ENCODE measurements at places on chromosomes 3 and 15.
A peak's percentile ranks its signal among the peaks of the same experiment; 100 is the strongest.

GRCh38 chr3:101732240-101732641 lies 7.8 kb downstream of the CEP97 start:
- DNase-seq: no peak

DNA sequence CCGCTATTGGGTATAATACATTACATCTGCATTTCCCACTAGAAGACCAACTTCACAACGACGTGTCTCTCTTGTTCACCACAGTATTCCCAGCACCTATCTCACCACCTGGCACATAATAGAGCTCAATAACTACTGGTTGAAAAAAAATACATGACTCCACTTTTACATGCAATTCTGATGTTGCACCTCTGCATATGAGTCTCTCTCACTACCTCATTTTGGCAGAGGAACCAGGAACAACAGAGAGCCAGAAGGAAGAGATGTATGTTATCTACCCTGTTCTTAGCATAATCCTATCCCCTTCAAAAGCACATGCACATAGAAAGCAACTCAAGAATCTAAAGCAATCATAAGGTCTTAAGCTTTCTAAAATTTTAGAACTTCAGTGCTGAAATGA lies 61.6 kb downstream of the SHQ1 start:
- DNase-seq: no peak

DNA sequence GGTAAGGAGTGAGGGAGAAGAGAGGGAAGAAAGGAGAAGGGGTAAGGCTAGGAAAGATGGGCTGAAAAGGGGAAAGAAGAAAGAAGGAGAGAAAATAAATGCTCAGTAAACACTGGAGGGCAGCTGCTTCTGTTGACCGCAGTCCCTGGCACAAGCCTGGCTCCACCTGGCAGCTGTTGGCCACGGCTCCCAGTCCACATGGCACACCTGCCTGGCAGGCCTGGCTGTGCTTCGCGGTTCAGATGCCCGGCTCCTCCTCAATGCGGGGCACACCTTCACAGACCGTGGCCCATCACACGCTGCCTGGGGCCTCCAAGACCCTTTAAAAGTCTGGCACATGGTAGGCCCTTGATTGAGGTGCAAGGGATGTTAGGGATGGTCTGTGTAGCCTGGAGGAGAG lies 516.8 kb upstream of the PROK2 start:
- DNase-seq: no peak

DNA sequence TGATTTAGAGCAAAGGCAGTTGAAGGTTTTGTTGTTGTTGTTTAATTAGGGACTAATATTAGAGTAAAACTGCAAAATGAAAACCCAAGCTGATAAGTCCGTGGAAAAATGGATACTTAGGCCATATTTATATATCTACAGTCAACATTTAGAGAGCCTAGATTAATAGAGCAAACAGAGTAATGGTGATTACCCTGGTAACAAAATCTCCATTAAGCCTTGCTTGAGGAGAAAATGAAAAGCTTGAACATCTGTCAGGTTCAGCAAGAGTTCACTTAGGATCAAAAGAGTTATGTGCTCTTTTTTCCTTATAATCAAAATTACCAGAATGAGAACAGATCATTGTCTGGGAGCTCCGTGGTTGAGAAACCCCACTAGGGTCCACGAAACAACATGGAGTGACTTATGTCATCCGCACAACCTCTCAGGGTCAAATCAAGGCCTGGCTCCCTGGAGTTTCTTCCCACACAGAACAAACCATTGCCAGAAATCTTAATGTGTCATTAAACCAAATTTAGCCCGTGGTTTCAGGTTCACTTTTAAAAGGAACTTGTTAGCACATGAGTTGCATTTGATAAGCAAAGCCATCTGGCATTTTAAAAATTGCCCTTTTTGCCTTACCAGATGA lies 381.2 kb downstream of the GABRB3 start:
- no peak for DNase-seq

GRCh38 chr3:186517218-186517617 lies 27.0 kb downstream of the CRYGS start:
- no peak for DNase-seq

DNA sequence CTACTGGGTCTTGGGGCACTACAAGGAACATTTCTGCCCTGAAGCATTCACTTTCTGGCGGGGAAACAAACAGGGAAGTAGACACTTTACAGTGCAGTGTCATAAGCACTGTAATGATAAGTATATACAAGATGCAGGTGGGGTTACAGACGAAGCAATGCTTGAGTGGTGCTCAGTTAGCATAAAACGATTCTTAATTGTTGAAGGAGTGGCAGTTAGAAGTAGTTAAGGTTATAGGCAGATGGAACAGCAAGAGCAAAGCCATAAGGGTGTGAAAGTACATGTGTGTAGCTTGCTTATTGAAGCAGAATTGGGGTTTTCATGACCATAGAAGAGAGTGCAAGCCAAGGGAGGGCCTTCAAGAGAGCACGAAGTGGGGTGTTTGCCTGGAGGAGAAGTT lies 46.2 kb downstream of the SLC25A26 start:
- DNase-seq: no peak

GRCh38 chr15:74614744-74615507 lies 710 bp upstream of the CLK3 start:
- peak; percentile 97 for DNase-seq

- DNase-seq: no peak
These were observed 238.1 kb upstream of the STT3B start for GRCh38 chr3:31294430-31295149.

DNA sequence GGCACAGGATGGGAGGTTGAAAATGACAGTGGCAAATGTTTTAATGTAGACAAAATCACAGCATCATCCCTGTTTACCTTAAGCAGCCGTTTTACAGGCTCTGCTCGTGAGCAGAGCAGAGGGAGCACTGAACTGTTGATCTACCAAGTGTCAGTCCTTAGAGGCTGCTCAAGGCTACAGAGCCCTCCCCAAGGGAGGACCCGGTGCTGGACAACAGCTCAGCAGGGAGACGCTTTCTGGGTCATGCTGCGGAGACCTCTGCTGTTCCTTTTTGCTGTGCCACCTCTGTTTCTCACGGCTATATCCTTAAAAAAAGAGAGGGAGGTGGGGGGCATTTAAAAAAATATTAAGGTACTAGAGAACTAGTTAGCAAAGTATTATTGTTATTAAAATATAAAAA lies 400.2 kb downstream of the GABRB3 start:
- DNase-seq: no peak

GRCh38 chr3:196533260-196533681 lies 18.1 kb upstream of the SMCO1 start:
- DNase-seq: no peak

DNA sequence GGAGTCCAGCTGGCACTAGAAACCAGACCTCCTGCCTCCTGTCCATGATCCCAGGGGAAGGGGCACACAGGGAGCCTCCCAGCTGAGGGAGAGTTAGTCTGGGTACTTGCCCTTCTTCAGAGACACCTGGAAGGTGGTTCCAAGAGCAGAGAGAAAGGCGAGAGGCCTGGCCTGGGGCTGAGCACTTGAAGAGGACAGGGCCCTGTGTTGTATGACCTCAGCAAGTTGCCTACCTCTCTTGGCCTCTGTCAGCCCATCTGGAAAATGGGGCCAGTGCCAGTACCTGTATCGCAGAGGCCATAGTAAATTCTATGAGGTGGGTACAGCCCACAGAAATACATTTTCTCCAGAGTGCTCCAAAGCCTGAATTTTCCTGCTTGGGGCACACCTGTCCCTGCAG lies 19.5 kb downstream of the PTH1R start:
- no peak for DNase-seq

- peak; percentile 59 for DNase-seq
These were observed 171.8 kb downstream of the WDR76 start for GRCh38 chr15:43998607-43999006.

GRCh38 chr3:99939876-99940275 lies 122.2 kb downstream of the CMSS1 start:
- no peak for DNase-seq

DNA sequence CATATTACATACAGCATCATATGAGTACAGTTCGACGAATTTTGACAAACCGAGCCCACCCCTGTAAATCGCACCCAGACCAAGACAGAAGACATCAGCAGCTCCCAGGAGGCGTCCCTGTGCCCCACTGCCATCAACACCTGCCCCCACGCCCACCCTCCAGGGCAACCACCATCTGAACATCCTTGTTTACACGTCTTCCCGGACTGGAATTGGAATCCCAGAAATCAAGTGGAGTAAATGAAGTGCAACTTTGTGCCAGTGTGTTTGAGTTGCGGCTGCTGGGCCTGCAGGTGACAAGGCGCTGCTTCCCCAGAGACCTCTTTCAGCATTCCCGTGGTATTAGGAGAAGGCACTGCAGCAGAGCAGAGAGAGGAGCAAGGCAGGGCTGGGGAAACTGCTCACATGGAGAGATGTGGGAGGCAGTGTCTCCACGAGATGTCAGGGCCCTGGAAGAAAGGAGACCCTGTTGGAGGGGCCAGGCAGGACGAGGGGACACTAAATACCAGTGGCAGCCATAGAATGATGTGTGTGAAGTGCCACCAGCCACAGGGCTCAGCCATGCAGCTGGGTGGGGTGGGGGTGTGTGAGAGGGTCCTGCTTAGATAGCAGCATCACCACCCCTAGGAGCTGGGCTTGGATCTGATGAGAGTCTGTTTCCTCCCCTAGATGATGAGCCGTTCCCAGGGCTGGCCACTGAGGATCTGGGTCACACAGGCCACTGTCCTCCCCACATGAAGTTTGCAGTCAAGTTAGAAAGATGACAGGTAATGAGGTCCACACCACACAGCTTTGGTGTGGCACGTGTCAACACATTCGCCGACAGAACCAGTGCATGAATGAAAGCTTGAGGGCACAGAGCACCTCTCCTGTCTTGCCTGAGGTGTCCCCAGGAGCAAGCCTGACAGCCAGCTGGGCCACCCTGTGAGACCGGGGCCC lies 33.4 kb upstream of the PCSK6 start:
- no peak for DNase-seq

GRCh38 chr3:49689046-49689907 lies at the start of the genes MST1 and RNF123:
TSS of gene MST1 (minus strand) at chr3:49689474. CDS start at chr3:49688691, 783 bp downstream.
TSS of gene RNF123 (plus strand) at chr3:49689557. CDS start at chr3:49691166, 1,609 bp downstream.
- peak; percentile 93 for DNase-seq

DNA sequence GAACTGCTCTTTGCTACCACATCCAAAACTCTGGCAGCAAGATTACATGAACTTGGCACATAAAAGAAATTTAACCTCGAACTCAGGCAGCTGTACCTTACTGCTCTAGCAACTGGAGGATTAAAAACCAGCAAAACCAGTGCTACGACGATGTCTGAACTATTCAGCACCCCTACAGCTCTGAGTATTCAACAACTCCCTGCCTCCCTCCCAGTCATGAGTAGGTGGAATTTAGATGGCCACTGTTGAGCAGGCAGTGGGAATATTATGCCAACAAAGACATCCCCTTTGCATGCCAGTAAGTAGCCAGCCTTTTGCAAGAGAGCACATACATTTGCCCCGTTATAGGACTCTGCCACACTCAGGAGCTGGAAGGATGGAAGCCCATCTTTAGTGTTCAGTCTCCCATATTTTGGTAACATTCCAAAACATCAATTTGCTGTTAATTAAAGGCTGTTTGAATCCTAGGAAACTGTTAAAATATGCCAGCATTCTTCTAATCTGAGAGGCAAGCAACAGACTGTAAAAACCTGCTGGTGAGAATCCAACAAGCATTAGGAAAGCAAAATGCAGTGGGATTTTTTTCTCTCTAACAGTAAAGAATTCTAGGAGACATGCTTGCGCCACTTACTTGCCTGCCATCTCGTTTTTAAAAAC lies 85.4 kb downstream of the ZNF385D start:
- peak; percentile 7 for DNase-seq

DNA sequence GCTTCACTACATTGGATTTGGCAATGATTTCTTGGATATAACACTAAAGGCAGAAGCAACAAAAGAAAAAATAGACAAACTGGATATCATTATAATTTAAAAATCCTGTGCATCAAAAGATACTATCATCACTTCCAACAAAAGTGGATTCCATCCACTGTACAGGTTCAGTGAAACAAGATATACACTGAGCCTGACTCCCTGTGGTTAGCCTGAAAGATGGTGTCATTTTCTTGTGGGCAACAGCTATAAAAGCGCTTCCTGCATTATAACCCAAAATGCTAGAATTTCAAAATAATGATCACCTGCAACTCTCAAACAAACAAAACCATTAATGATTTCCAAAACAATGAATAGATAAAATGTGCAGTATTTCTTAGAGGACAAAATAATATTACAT lies 39.6 kb upstream of the TBC1D23 start:
- DNase-seq: no peak

- DNase-seq: no peak
These were observed 101.9 kb downstream of the SOX14 start for GRCh38 chr3:137866001-137866400.

GRCh38 chr15:61444585-61444984 lies 215.5 kb upstream of the RORA start:
- no peak for DNase-seq

DNA sequence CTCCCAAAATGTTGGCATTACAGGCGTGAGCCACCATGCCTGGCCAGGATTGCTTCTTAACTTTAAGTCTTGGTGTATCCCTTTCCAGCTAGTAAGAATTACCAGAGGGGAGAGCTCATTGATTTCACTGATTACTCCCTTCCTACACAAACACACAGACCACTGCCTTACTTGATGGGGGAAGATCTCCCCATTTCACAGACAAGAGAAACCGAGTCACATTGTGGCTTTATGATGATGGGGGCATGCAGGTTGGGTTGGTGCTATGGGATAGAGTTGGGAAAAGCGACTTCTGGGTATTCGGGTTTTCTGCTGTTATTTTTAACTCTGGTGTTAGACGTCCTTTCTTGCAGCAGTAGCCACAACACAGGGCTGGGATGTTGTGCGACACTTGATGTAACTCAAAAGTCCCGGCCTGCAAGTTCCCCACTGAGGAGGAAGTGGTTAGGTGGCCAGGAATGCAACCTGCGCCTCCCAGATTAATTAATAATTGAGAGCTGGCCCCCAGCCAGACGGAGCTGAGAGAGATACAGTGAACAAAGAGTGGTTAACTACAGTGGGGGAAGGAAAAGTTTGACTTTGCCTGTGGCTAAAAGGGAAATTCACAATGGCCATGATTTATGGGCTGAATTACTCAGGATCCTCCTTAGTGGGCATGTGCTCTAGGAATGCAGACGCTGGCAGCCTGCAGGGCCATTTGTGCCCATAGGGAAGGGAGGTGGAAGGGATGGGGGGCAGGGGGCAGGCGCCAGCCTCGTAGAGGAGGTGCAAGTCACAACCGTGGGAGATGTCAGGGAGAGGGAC lies 63.6 kb downstream of the SMAD6 start:
- DNase-seq: peak; percentile 50

- no peak for DNase-seq
These were observed 64.6 kb upstream of the GALNT15 start for GRCh38 chr3:16109929-16110328.

GRCh38 chr15:68676926-68677325 lies 98.1 kb downstream of the CORO2B start:
- no peak for DNase-seq

- DNase-seq: peak; percentile 4
These were observed 33.2 kb downstream of the MTMR10 start for GRCh38 chr15:30958219-30958618.

Data from AG08395 (cell line).